NCI-H1092 treated with DMSO at 0.1 percent for 48 hours (cell line): ENCODE measurements at places on chromosomes 3 and 15.

DNA sequence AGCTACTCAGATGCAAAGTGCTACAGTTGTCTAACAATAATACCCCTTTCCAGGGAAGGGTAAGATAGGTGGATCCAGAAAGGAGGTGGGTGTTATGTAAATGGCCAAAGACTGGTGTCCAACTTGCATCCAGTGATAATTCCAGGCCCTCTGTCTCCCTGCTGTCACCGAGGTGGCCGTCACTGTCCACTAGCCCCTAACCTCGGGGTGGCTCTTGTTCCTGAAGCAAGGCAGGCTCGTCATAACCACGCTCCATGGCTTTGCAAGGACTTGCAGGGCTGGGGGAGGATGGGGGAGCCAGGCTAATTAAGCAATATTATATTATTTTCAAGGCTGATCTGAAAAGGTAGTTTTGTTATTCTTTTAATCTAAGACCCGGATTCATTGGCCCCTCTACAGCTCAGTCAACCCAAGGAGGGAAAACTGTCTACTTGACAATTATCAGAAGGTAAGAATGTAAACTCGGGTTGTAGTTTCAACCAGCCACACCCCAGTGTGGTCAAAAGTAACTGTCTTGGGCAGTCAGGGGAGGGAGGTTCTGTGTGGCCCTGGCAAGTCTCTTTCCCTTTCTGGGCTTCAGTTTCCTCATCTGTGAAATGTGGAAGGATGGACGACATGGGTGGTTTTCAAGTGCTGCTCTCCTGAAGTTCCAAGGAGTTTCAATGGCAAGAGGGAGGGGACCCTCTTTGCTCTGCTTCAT lies 220.1 kb upstream of the BHLHE40 start:
- no peak for DNase-seq

GRCh38 chr15:59138243-59138642 lies 33.3 kb downstream of the CCNB2 start:
- DNase-seq = peak; percentile 1

- DNase-seq = no peak
Measured at GRCh38 chr3:74295479-74295878, 319.0 kb downstream of the CNTN3 start.

GRCh38 chr3:33060609-33061337 lies 36.2 kb downstream of the GLB1 start:
- no peak for DNase-seq

DNA sequence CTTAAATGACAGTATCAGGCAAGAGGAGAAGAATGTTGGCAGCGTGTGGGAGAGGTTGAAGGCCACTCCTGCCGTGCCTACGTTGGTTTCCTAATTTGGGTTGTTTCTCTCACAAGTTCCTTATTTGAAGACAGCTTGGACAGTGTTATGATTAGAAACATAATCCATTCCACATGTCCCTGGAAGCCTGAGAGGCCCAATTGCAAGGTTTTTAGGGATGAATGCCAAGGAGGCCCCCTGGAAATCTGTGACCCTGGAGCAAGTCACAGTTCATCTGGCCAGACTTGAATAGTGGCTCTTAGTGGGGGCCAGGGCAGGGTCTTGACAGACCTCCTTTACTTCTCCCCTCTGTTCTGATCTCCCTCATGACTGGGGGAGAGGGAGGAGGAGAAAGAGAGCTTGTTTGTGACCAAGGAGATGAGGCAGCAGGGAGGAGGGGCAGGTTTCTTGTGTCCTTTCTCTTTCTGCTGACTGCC lies 584.4 kb upstream of the TBL1XR1 start:
- no peak for DNase-seq

DNA sequence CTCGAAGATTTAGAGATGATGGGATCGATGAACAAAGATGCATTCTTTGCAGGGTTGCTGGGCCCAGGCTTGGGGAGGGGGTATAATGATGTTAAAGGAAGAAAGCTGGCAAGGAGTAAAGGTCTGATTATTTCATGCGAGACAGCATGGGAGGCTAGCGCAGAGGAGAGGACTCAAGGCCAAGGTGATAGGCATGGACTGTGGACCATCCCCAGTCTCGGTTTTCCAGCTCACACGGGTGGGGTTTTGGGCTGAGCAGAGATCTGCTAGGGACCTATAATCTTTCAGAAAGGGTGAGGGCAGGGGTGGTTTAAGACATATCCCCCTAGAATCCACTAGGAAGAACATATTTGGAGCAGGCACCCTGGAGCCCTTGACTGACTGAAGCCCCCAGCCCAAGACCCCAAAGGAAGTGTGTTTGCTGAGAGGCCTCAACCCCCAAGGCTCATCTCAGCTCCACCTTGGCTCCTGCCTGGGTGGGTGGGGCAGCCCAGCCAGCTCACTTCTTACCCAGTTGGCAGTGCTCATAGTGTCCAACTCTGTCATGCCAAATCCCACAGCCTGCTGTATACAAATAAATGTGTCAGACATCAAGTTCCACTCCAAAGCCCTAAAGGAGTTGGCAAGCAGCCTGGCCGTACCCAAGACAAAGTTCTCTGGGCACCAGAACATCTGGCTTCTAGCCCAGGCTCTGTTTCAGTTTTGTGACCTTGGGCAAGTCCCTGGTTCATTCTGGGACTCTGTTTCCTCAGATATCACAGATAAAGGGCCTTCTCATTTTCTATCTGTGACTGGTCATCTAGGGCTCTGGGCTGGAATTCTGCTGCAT lies 17.9 kb downstream of the ACSBG1 start:
- DNase-seq = no peak

GRCh38 chr15:59349680-59350420 lies 22.8 kb downstream of the MYO1E start:
- DNase-seq = no peak

- no peak for DNase-seq
Measured at GRCh38 chr15:79977431-79978054, 6.5 kb upstream of the BCL2A1 start.

DNA sequence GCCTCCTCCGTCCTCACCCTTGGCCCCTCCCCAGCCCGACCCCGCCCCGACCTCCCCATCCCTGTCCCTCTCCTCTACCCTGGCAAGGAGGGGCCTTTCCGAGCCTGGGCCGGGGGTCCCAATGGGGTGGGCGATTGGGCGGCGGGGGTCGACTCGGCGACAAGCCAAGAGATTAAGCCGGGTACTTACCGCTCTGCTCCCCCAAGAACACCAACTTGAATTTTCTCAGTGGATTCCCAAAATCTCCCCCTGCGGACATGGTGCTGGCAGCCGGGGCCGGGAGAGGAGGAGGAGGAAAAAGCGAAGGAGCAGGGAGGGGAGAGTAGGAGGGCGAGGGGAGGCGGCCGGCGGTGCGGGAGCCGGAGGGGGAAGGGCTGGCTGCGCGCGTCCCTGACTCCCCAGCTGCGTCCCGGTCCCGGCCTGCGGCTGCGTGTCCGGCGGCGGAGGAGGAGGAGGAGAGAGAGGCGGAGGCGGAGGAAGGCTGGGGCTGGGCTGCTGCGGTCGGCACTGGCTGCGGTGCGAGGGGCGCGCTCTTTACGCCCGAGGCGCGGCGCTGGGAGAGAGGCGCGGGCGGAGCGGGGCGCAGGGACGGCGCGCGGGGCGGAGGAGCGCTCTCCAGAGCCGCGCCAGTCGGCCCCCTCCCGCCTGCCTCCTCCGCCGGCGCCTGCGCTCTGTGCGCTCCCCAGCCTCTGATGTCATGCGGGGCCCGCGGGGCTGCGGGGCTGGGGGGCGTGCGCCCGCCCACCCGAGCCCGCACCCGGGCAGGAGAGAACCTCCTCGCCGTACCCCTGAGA lies at the start of gene RAB6B:
Gene RAB6B (minus strand): TSS at position 675 of the 794 bp plus-strand sequence. CDS start 416 bp downstream, at position 259.
- peak; percentile 36 for DNase-seq

DNA sequence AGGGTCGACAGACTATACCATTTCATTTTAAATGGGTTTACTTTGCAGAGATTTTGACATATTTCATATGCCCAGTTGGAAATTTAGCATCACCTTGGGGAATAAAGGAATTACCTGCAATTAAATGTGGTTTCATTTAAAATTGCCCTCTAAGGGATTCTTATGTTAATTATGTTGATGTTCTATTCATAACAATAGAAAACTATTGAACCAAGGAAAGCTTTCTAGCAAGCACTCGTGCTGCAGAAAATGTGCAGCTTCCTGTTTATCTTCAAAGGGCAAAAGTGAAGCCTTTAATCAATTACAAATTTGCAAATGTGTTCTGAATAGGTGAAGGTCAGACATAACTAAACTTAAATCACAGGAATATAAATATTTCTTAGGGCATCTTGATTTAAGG lies 352.1 kb downstream of the CHST2 start:
- DNase-seq = no peak

DNA sequence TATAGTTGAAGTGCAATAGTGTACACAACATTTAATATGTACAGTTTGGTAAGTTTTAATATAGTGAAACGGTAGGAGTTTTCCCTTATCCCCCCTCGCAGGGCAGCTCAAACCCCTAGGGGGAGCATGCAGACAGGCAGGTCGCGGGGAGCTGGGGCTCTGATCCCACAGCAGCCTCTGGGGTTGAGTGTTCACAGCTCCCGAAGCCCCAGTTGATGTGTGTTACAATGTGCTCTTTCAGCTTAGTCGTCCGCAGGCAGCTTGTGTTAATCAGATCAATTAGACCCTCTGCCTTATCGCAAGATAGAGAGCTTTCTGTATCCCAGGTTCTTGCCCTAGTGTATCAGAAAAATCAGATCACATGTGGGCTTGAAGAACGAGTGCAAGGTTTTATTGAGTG lies 143.1 kb upstream of the CHRNA7 start:
- DNase-seq = peak; percentile 0

DNA sequence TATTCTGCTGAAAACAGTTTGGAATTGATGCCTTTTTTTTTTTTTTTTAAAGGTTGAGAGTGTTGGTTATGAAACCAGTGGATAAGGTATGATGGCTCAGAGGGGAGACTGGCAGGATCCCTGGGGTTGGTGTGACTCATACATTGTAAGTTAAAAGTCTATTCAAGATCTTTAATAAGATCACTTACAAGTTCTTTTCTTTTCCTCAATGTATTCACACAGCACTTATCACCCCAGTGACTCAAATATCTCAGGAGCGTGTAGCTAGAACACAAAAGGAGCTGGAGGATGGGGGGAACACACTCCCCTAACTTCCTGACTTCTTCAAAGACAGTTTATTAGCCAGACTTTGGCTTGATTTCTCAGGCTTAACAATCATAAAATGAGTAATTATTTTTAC lies 285.3 kb downstream of the SV2B start:
- DNase-seq = no peak

DNA sequence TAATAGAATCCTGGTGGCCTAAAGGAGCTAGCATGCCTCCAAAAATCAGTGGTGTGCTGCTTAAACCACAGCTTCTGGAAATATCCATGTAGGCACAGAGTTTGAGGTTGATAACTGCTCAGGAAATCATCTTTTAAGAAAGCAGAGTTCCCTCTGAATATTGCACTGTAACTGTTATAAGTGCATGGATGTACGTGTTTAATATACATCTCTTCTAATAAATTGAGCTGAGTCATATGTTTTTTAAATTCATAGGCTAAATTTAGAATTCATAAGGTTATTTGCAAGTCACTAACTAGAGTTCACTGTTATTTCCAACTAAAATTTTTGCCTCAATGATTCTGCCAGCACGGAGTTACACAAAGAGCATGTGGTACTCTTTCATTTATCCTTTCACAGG lies 68.9 kb downstream of the MYH15 start:
- no peak for DNase-seq

- DNase-seq = no peak
Measured at GRCh38 chr3:112503304-112503972, 4.2 kb upstream of the BTLA start.

GRCh38 chr15:46556010-46556409 lies 921.2 kb downstream of the SQOR start:
- DNase-seq = no peak

DNA sequence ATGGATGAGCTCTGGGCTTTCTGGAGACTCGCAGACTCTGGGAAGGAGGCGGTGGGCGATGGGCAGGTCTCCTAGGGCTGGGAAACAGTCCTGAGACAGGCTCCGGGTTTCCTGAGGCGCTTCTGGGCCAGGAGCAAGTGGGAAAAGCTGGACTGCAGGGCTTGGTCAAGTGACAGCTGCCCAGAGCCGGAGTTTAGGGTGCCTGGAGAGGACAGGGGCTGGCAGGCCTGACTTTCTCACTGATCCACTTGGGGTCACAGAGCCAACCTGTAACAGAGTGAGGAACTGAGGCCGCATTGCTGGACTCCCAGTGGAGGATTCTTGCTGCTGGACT lies 107.9 kb downstream of the APBA2 start:
- no peak for DNase-seq

DNA sequence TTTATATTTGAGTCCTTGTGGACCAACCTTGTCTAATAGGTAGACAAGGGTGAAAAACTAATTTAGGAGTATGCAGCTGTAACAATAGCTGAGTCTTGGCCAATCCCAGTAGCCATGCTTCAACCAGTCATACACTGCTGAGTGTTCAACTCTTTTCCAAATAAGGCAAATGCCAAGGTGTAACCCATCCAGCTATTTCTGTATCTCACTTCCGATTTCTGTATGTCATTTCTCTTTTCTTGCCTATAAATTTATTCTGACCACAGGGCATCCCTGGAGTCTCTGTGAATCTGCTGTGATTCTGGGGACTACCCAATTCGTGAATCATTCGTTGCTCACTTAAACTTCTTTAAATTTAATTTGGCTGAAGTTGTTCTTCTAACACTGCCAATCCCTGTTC lies 93.2 kb downstream of the MAGI1 start:
- DNase-seq = no peak

GRCh38 chr15:27342991-27343390 lies 372.0 kb downstream of the GABRG3 start:
- no peak for DNase-seq

DNA sequence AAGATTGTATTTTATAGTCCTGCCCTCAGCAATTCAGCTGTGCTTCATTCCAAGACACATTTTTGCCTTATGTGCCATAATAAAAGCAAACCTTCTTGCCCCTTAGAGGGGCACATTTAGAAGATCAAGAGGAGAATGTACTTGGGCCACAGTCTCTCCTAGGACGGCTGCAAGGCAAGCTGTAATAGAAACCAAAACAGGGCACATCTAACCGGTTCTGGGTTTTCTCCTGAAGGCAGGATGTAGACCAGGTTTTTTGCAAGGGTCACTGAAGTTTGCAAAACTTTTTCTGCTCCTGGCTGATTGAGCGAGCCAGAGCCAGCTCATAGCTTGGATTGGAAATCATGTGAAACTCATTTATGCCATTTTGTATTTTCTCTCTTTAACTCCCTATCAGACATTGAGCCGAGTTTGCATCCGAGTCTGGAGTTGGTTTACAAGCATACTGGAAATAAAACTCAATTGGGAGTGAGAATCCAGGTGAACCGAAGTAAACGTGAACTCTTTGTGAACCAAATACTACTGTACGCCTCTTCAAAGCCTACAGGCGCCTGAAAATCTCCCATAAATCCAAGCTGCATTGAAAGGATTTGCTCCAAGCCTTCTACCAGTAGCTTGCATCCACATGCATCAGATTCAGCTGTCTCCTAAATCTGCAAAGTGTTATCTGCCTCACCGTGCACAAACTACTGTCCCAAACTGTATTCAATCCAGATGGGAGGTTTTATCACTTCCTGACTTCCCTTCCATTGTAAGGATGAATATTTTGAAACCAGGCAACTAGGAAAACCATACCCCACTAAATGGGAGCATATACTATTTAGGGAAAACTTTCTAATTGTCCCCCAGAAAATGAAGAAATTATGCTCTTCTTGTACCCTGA lies 60.9 kb upstream of the TSC22D2 start:
- DNase-seq = no peak

GRCh38 chr3:55804170-55805095 lies 317.3 kb upstream of the WNT5A start:
- no peak for DNase-seq
